CD4-positive, alpha-beta T cell treated with Interleukin-1 beta for 1 hour (primary cell): ENCODE measurements at places on chromosomes 5 and 9.

DNA sequence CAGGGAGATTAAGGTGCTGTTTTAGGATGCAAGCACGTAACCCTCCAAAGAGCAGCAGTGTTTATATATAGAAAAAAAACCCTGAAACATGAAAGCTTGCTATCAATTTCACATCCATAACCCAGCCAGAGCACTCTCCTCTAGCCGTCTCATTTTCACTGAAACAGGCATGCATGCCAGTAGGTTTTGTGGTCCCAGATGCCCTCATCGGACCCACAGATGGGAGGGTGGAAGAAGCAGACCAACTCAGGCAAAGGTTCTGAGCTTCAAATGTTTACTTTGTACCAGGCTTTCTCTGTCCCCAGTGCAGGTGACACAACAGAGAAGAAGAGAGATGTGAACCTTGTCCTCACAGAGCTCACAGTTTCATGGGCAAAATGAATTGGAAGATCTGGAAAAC, 127.4 kb upstream of the ATP10B start:
- DNase-seq: no peak

DNA sequence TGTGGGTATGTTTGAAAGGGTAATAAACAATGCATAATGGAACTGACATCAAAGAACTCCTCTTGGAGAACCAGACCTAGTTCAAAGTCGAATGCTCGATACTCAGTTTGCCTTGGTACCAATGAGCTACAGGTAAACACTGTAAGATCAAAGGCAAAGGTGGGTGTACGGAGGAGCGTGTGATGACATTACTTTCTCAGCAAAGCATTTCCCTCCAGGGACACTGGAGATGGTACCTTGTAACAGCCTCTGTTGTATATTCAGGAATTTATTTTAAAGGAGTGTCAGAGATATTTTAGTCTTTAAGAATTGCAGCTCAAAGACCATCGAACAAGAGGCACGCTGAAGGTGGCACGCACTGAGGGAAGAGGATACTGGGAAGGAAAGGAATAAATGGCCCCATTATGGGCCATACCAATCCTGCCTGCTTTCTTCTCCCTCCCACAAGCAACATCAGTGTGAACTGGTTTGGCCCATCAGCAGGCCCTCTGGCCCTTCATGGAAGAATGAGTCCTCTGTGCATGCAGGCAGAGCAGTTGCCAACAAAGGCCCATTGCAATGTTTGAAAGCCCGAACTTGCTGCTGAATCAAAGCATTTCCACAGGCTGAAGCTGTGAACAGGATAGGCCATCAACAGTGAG, 410.2 kb downstream of the ACTL7B start:
- DNase-seq: no peak

DNA sequence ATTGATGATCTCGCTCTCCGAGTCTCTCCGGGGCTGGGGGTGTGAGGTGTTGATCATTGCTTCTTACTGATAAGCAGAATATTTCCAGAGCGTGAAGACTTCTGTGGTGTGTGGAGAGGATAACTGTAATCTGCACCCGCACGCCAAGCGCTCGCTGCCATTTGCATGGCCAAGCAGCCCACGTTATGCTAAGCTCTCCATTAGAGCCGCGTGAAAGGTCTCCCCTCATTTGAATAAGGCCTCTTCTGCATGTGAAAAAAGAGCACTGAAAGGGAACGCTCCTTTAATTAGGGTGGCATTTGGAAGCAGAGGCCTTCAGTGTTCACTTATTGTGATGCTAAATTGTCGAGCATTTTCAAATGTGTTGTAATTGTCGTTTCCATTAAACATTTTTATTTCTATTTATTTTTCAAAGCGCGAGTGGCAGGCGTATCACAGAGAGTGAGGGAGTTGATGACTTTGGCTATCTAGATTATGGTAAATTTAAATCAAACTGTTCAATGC, 163.6 kb upstream of the IRX2 start:
- DNase-seq: no peak

GRCh38 chr5:131263648-131264450, at the start of gene CDC42SE2:
Gene CDC42SE2, plus strand, starts transcription at chr5:131264053. Its CDS starts 95,441 bp downstream, at chr5:131359494.
- peak; percentile 90 for DNase-seq

DNA sequence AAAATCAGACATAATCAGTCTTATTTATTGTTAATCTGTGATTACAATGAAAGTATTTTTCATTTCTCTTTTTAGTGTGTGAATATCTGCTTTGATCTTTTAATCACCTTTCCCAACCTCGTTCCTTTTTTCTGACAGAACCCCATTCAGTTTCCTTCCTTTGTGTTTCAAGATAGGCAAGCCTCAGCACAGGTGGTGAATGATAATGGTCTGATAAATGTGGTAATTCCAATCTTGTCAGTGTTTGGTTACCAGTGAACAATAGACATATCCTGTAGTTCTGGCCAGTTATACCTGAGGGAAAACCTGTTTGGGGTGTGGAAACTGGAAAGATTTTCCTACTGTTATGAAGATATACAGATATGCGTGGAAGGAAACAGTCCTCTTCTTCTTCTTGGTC, 13.5 kb downstream of the STX17 start:
- DNase-seq: no peak

GRCh38 chr9:99403371-99403770, 181.3 kb downstream of the SEC61B start:
- no peak for DNase-seq

DNA sequence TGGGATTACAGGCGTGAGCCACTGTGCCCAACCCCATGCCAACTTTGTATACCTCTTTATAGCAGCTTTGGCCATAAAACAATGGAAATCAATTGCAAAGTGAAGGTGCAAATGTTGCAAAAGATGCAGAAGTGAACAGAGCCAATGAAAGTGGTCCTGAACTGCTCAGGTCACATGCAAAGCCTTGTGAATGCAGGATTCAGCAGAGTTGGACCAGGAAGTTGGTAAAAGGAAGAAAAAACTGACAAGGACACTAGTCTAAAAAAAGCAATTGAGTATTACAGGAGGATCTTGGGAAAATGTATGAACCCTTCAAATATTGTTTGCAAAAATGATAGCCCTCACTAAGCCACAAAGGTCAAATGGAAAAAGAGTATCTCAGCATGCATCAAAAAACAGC, 4.5 kb upstream of the MAP3K1 start:
- DNase-seq: no peak

- no peak for DNase-seq
These were observed 440.9 kb upstream of the C9orf72 start for GRCh38 chr9:28014212-28014611.

DNA sequence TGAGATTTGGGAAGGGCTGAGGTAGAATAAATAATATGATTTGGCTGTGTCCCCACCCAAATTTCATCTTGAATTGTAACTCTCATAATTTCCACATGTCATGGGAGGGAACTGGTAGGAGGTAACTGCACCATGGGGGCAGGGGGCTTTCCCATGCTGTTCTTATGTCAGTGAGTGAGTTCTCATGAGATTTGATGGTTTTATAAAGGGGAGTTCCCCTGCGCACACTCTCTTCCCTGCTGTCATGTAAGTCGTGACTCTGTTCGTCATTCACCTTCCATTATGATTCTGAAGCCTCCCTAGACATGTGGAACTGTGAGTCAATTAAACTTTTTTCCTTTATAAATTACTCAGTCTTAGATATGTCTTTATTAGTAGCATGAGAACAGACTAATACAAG, 115.5 kb upstream of the STARD4 start:
- no peak for DNase-seq
